Stimulated activated naive CD8-positive, alpha-beta T cell treated with anti-CD3 and anti-CD28 coated beads, Interleukin-15, Interleukin-2, amounts not matched to agents 100 U/mL and 50 U/mL, for 24 hours (primary cell): ENCODE measurements at places on chromosomes 12 and 14.

DNA sequence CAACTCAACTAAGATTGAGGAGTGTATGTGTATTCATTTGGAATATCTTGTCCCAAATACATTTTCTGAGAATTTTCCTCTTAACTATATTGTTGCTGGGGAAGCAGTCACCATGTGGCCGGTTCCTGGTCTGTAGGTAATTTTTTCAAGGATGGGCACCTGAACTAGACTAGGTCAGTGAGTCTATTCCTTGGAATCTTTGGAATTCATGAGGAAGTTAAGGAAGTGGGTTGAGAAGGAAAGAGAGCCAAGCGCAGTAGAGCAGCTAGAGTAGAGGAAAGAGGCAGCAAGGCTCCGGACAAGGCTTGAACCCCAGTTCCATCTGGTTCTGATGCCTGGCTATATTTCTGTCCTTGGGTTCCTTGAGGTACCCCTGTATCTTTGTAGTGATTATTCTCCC is 183.7 kb downstream of the DACT1 start:
- no peak for DNase-seq

DNA sequence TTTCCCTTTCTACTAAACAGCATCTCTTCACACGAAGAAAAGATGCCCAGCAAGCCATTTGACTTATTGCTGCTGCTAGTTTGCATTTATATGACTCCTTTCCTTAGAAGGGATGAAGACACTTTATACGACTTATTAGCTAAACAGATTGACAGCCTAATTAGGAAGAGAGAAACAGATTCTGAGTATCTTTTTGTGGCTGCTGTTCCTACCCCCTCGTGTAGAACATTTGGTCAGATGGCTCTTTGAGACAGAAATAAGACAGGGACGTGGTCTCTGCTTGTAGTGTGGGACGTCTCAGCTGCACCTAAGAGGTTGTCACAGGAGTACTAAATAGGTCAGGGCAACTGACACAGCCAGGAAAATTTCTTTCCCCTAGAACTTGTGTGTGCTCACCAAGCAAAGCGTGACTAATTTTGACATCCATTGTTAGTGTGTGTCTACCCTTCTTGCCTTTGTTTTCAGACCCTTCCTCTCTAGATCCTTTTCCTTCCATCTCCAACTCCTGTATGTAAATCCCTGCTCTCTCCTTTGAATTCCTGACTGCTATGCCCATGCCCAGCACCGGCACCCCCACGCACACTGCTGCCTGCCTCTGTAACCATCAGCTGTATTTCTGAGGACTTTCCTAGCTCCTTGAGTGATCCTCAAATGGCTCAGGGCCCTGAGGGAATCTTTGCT is 83.2 kb downstream of the DAD1 start:
- DNase-seq: no peak

DNA sequence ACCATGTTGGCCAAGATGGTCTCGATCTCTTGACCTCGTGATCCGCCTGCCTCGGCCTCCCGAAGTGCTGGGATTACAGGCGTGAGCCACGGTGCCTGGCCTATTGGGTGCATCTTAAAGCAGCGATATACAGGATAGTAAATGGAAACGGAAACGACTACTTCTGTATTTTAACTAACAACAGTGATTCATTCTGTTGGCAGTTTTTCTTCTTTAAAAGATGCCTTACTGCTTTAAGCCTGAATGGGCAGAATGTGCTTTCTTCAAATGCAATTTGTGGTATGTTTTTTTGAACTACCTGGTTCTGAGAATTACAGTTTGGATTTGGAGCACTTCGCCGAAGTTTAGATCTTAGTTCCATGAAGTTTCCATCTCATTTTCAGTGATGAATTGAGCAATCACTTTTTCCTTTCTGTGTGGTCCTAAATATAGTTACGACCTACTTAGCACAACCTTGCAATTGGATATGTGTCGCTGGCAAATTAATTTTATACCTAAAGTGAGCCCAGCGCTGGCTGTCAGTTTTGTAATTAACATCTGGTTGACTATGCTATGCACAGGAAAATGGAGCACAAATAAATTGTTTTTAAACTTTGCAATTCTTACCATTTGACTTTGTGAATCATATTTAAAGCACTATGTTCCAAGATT is 53.6 kb upstream of the EIF5 start:
- DNase-seq: no peak

GRCh38 chr14:61836184-61836583 is 74.0 kb downstream of the SNAPC1 start:
- DNase-seq: no peak

DNA sequence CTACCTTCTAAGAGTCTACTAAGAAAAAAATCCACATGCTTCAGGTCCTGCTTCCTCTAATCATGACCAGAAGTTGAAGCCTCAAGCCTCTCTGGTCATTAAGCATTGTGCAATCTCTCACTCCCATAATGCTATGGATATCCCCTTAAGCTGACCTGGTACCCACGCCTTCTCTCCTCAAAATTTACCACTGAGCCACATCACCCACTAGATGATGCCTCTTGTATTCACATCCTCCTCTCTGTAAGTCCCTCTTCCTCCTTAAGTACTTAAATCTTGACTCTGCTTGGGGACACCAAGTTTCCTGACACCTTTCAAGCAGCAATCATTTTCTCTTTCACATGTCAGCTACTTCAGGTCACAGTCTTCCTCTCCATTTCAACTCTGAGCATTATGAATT is 9.8 kb downstream of the GALNT4 start:
- no peak for DNase-seq

DNA sequence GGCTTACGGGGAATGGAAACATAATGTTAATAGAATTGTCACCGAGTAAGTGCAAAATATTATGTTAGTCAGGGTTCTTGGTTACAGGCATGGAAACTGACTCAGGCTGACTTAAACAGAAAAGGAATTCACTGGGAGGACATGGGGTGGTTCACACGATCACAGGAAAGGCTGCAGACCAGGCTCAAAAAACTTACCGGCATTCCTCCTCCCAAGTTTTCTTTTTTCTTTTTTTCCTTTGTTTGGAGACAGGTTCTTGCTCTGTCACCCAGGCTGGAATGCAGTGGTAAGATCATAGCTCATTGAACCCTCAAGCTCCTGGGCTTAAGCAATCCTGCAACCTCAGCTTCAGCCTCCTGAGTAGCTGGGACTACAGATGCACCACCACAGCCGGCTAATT is 11.9 kb upstream of the UBE2N start:
- DNase-seq: no peak

- DNase-seq: peak; percentile 25
These were observed 12.5 kb upstream of the AJUBA start for GRCh38 chr14:22994762-22995275.

DNA sequence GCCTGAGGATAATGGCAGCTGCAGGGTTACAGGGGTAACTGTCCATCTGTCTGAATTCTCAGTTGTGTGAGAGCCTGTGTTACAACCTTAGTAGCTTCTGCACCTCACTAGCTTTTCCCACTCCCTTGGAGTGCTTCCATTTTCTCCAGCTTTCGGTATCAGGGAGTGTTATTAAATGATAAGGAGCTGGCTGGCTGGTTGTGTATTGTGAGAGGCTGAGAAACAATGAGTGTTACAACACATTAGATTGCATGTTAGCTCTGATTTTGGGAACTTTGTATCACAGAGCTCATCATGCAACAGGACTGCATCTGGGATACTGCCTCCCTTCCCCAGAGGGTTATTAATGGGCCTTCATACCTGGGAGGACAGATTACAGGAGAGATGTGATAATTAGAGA is 723.7 kb downstream of the DIO2 start:
- DNase-seq: no peak

DNA sequence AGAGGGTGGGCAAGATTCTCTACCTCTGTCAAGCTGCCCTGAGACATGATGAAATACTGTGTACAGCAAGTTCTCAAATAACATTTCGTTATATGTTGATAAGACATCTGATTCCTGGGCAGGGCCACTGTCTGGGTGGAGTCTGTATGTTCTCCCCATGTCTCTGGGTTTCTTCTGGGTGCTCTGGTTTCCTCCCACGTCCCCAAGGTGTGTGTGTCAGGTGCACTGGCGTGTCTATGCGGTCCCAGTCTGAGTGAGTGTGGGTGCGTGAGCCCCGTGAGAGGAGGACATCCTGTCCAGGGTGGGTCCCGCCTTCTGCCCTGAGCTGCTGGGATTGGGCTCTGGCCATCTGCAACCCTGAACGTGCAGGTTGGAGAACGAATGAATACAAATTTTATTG is 29.6 kb downstream of the KCTD10 start:
- DNase-seq: no peak

DNA sequence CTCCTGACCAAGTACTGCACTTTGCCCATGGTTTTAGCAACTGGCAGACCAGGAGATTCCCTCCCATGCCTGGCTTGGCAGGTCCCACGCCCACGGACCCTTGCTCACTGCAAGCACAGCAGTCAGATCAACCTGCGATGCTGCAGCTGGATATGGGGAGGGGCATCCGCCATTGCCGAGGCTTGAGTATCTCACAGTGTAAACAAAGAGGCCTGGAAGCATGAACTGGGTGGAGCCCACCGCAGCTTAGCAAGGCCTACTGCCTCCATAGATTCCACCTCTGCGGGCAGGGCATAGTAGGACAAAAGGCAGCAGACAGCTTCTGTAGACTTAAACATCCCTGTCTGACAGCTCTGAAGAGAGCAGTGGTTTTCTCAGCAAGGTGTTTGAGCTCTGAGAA is 479.8 kb downstream of the FUT8 start:
- no peak for DNase-seq

DNA sequence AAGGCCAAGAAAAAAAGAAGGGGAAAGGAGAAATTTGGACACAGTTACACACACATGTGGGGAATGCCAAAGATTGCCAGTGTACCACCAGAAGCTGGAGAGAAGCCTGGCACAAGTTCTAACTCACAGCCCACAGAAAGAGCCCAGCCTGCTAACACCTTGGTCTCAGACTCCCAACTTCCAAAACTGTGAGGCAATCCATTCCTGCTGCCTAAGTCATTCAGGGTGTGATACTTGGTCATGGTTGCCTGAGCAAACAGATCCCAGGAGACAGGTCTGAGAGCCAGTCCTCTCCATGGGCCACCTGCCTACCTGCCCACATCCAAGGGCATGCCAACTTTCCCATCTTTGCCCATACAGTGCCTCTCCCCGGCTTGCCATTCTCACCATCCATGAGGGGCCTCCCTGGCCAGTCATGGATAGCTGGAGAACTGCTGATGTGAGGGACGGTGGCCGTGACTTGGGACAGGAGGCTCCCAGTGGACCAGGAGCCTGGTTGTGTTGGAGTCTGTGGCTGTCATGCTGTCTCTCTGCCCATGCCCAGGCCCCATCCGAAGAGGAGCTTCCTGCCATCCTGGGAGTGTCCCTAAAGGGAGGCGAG is 198.0 kb upstream of the RTL1 start:
- DNase-seq: no peak

DNA sequence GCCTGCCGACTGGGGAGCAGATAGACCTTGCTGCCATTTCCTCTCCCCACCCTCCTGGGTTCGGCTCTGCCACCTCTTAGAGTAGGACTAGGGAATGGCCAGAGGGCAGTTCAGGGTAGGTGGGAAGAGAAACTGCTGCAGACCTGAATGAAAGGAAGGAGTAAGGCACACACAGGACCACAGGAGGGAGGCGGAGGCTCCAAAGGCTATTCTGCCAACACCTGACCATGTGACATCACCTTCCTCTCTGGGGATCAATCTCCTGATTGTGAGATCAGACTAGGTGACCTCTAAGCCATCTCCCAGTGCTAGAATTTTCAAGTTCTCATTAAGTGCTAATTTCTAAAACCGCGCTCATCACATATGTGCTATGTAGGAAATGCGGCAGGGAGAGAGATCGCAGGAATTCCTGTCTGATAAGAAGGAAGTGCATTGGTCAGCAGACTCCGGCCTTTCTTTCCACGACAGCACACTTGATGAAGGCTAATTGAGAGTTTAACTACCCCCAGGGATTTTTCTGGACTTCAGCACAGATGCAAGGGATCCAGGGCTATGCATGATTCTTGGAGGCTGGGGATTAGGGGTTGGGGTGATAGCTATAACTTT is 11.5 kb upstream of the TSPAN11 start:
- DNase-seq: no peak

GRCh38 chr14:30417121-30417520 is 141.8 kb upstream of the G2E3 start:
- no peak for DNase-seq
